Hepatic stellate cell (primary cell): ENCODE measurements at places on chromosomes 3 and 15.

DNA sequence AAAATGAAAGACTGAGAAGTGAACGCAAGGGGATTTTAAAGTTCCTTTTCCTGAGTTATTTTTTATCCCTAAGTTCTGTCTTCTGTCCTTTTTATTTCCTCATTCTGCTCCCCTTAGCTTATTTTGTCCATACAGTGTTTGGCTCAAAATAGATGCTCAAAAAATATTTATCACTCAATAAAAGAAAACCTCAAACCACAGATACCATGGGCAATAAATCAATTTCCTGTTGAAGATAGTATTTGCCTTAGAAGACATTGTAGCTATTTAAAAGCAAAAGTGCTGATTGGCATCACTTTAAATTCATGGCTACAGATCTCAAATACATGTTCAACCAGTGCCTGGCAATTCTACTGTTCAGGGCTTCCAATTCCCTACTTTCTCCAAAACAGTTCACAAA is 316.5 kb upstream of the ADAMTS9 start:
- no peak for DNase-seq

DNA sequence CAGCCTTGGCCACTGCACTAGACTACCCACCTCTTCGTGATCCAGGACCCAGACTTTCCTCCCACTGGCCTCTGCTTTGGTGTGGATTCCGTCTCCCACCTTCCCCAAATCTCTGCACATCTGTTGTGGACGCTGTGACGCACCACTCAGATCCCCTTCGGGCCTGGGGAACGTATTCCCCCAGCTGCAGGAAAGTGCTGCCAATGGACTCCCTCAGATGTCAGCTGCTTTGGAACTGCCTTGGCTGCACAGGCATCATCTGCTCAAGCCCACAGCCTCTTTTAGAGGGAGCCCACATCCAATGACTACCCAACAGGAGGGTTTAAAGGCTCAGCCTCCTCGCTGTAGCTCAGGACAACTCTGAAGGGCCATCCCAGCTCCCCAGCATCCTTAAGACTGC is 134.2 kb upstream of the RAD18 start:
- no peak for DNase-seq

DNA sequence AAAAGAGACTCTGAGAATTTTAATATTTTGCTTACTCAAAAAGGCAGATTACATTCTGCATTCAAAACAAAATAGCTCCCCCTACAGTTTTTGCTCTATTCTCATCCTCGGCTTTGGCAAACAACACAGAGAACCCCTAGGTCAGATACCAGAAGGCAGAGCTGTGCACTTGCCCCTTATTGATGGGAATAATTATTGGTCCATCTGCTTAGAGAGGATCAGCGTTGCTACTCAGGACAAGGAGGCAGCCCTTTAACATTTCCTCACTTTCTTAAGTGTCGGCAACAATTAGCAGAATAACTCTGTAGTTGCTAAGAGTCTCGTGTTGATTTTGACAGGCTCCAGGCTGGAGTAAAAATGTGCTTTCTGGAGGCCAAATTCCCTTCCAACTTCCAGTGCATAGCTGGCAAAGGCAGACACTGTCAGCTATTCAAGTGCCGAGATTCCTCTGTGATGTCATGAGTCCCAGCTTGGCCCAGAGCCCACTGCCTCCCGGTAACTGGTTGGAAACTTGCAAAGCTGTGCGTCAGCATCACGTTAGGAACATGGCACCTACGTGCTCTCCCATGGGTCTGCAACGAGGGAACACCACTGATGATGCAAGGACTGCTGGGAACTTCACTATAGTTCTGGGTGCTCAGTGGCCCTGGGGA is 482.7 kb upstream of the ADAMTS9 start:
- peak; percentile 28 for DNase-seq

DNA sequence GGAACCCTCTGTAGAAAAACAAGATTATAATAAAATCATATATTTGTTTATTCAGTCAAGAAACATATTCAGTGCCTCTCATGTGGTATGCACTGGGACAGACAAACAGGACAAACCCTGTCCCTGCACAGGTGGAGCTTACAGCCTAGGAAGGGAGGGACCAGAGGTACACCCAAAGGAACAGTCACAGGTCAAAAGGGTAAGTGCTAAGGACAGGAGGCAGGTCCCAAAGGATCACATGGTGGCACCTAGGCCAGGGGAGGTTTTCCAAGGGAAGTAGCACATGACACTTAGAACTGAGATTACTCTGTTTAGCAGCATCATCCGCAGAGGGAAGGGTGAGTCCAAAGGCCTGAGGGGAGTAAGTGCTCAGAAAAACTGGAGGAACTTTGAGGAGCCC is 254.4 kb upstream of the ARRDC4 start:
- DNase-seq: no peak

GRCh38 chr15:51192521-51193280 is 98.0 kb upstream of the TNFAIP8L3 start:
- DNase-seq: peak; percentile 67

- no peak for DNase-seq
These were observed 220.7 kb upstream of the DNAJC19 start for GRCh38 chr3:181210275-181210674.

- DNase-seq: no peak
These were observed 759 bp upstream of the TTBK2 start for GRCh38 chr15:42921342-42921731.

GRCh38 chr15:31376511-31376910 is 49.9 kb downstream of the KLF13 start:
- DNase-seq: no peak

DNA sequence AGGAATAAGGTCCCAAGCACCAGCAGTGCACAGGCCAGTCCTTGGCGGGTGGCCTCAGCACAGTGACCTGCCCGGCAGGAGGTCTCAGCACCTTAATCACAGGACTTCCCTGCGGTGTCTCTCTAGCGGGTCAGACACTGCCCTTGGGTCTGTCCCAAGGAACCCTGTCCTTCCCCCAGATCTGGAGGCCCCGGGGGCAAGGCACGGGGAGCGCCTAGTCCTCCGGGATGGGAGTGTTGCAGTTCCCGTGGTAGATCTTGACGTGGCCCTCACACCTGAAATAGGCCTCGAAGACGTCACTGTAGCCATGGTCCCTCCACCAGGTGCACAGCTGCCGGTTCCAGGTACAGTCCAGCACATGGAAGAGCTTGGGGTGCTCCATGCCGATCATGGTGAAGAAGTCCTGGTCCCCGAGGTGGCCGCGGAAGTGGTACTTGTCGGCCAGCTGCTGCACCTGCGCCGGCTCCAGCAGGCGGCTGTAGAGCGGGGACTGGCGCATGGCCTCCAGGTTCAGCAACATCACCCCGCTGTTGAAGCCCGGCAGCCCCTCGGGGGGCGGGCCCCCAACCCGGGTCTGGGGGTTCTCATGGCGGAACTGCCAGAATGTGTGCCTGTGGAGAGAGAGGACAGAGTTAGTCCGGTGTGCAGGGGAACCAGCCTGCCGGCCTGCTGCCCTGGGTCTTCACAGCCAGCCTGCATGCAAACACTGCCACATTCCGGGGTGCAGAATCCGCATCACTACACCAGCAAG is 201.3 kb downstream of the XXYLT1 start:
- no peak for DNase-seq

- no peak for DNase-seq
These were observed 58.7 kb upstream of the ACAN start for GRCh38 chr15:88744548-88745020.

- DNase-seq: no peak
These were observed 504.7 kb upstream of the NR2F2 start for GRCh38 chr15:95825671-95826411.

DNA sequence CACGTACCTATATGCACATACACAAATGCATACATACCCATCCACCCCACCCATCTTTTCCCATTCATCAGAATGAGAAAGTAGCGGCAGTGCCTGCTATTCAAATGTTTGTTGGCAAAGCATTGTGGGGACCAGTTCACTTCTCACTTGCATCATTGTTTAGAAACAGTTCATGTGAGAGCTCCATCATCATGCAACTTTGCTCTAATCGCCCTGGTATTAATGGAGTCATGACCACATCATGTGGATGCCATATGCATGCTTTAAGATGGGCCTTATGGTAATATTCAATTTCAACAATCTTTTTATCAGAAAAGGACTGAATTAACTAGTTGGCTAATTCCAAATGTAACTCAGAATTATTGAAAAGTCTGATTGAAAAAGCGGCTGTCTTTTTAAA is 80.5 kb downstream of the LRTM1 start:
- DNase-seq: no peak

- DNase-seq: no peak
These were observed 12.5 kb downstream of the MAPK6 start for GRCh38 chr15:52031556-52031955.

- DNase-seq: no peak
These were observed 15.6 kb upstream of the TMEM40 start for GRCh38 chr3:12774619-12775018.

DNA sequence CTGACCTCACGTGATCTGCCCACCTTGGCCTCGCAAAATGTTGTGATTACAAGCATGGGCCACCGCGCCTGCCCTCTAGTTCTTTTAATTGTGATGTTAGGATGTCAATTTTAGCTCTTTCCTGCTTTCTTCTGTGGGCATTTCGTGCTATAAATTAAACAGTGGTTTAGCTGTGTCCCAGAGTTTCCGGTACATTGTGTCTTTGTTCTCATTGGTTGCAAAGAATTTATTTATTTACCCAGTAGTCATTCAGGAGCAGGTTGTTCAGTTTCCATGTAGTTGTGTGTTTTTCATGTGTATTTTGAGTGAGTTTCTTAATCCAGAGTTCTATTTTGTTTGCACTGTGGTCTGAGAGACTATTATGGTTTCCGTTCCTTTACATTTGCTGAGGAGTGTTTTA is 30.1 kb downstream of the MYRIP start:
- DNase-seq: no peak

GRCh38 chr3:128395500-128396162 is 71.1 kb downstream of the DNAJB8 start:
- DNase-seq: peak; percentile 54

GRCh38 chr3:3015185-3016089 is 94.7 kb downstream of the IL5RA start:
- DNase-seq: no peak

- DNase-seq: no peak
These were observed 18.5 kb downstream of the GORASP1 start for GRCh38 chr3:39088889-39089288.

- DNase-seq: no peak
These were observed 44.2 kb upstream of the ZBED2 start for GRCh38 chr3:111639316-111639715.

DNA sequence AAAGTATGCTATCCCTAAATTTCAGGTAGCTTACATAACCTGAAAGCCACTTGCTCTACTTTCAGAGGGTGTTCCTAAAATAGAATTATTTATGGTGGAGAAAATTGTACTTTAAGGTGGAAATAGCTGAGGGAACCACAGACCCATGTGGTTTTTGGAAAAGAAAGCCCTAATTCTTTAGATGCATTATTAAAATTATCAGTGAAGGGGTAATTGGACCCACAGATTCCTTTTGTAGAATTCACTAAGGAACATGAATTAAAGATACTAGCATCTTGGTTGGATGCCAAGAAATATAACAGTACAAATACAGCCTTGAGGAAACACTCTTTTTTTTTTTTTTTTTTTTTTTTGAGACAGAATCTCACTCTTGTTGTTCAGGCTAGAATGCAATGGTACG is 37.8 kb downstream of the DPPA2 start:
- no peak for DNase-seq

DNA sequence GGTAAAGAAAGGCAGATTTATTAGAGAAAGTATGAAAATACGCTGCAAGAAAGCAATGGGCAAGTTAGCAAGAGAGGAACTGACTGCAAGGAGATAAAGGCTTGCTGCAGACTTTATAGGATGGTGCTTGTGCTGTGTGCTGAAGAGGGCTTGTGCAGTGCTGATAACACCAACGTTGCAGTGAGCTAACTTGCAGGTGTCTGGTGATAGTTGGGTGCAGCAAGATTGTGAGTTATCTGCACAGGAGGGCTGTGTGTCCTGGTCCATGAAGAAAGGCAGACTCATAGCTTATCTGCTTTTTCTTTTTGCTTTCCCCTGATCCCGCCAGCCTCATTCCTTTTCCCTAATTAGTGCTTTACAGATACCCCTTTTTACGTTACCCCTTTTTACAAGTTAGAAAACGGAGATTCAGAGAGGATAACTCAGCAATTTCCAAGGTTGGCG is 58.0 kb upstream of the ZNF148 start:
- no peak for DNase-seq

GRCh38 chr3:109375975-109376374 is 38.6 kb upstream of the DPPA4 start:
- DNase-seq: no peak

DNA sequence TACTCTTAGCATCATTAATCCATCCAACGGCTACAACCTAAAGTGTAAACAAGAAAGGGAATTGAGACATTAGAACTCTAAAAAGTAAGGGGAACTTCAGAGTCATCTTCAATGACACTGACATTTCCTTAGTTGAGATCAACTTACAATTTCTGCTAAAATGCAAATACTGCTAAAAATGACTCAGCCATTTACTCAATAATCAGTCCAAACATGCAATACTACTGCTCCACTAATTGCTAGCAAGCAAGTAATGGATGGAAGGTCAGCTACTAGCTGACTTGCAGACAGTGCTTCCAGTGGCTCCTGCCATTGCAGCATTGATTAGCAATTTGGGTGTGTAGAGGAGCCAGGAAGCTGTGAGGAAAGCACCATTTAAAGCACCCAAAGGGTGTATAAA is 28.4 kb downstream of the CD200R1L start:
- no peak for DNase-seq

GRCh38 chr3:140942221-140943104 is 827 bp downstream of the SLC25A36 start:
- peak; percentile 38 for DNase-seq

- DNase-seq: no peak
These were observed 18.8 kb downstream of the ZXDC start for GRCh38 chr3:126456766-126457388.

- no peak for DNase-seq
These were observed 26.2 kb downstream of the AAGAB start for GRCh38 chr15:67228286-67228685.

- no peak for DNase-seq
These were observed 36.8 kb downstream of the RBMS3 start for GRCh38 chr3:29317659-29318173.

DNA sequence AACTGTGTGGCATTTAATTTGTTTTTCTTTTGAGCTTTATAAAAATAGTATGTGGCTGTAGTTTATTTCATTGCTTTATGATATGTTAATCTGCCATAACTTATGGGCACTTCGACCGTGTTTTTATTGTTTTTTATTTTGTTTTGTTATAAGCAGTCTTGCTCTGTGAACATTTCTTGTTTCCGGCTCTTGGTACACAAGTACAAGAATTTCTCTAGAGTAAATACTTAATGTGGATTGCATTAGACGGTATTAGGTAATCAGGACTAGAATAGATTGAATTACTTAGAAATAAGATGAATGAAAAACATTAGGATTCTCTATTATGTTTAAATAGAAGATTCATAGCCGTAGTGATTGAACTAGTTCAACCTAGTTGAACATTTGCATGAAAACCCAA is 2.1 kb downstream of the ZFAND6 start:
- no peak for DNase-seq
